Activated CD4-positive, alpha-beta T cell treated with anti-CD3 and anti-CD28 coated beads, Interleukin-2, amount 10 ng/mL, durations not matched to agents 7 days and 5 days (primary cell): ENCODE measurements at places on chromosomes 2 and 18. TPM values are rescaled to one million over a fixed set of nuclear protein-coding genes. Genes with fewer than 3 reads are reported as not detected.

Gene FHOD3
- total RNA-seq, result not detected

Gene EFHD1
- 0.32 TPM for total RNA-seq

Gene MYL12B
- total RNA-seq, result 351 TPM

Gene PROC
- total RNA-seq, result not detected

Gene GKN1
- total RNA-seq, result not detected

Gene CCDC141
- 14.6 TPM for total RNA-seq

Gene LYG2
- total RNA-seq, result not detected

Gene ST3GAL5
- 36.3 TPM for total RNA-seq

Gene FNDC4
- total RNA-seq, result not detected

Gene ATP5F1A
- 349 TPM for total RNA-seq

Gene NRP2
- total RNA-seq, result 7.1 TPM

Gene MYCN
- total RNA-seq, result not detected

Gene ANKRD53
- 0.50 TPM for total RNA-seq

Gene ANO7
- total RNA-seq, result 0.12 TPM

Gene GNAL
- 0.04 TPM for total RNA-seq

Gene DSC3
- total RNA-seq, result not detected

Gene CYS1
- 0.15 TPM for total RNA-seq

Gene APCDD1
- total RNA-seq, result not detected

Gene EDAR
- total RNA-seq, result 0.87 TPM

Gene MYO1B
- total RNA-seq, result 0.98 TPM

Gene METTL8
- total RNA-seq, result 20.0 TPM

Gene GAREM2
- total RNA-seq, result 2.9 TPM

Gene PROM2
- total RNA-seq, result 0.08 TPM

Gene COL3A1
- not detected for total RNA-seq

Gene CYP27A1
- 0.22 TPM for total RNA-seq

Gene MYL1
- total RNA-seq, result not detected

Gene ABCG5
- total RNA-seq, result not detected

Gene HOXD12
- not detected for total RNA-seq

Gene ALPP
- not detected for total RNA-seq
